Left lung (tissue), 14 donors: ENCODE measurements at places on chromosomes 5 and 9. TPM values are rescaled to one million over a fixed set of nuclear protein-coding genes. Genes with fewer than 3 reads are reported as not detected.

Gene NTRK2
- 3.8 TPM for polyA plus RNA-seq

Gene C5orf52
- polyA plus RNA-seq = not detected

Gene IRX1
- 41.2 TPM for polyA plus RNA-seq

Gene TAF11L5
- not detected for polyA plus RNA-seq

Gene UNC5A
- polyA plus RNA-seq = 1.0 TPM

Gene ZBED3
- polyA plus RNA-seq = 28.2 TPM

Gene PCDHGA10
- 4.7 TPM for polyA plus RNA-seq

Gene MOB3B
- polyA plus RNA-seq = 16.8 TPM

Gene GDF9
- polyA plus RNA-seq = 1.0 TPM

- no peak for DNase-seq
- H3K27ac ChIP-seq = no peak overlapping the region
- no peaks in the 10 kb centered on the region for H3K4me1 ChIP-seq
Observed at GRCh38 chr9:136499935-136500910, 17.4 kb upstream of the SEC16A start.

DNA sequence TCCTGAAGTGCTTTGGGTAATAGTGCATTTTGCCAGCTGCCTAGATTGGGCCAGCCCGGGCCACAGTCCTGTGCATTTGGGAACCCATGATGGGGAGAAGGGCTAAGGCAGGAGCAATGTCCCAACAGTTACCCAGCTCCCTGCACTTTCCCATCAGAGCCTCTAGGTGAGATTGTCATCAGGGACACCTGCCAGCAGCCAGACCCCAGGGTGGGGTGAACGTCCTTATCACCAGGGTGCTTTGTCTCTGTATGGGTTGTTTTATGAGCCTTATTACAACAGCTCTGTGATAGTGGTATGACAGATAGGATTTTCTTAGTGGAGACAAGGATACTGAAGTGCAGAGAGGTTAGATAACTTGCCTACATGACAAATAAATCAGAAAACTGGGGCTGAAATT is 365.7 kb downstream of the OSTF1 start:
- no peak for DNase-seq
- H3K36me3 ChIP-seq = no peaks in the 10 kb centered on the region
- no peak overlapping the region for H3K4me3 ChIP-seq
- H3K27ac ChIP-seq = no peak overlapping the region
- no peaks in the 10 kb centered on the region for H3K27me3 ChIP-seq

GRCh38 chr5:78544561-78545201 is 103.9 kb downstream of the LHFPL2 start:
- H3K27me3 ChIP-seq = no peaks in the 10 kb centered on the region
- H3K27ac ChIP-seq = no peak overlapping the region
- no peaks in the 10 kb centered on the region for H3K36me3 ChIP-seq
- H3K4me1 ChIP-seq = peaks cover 65% of the 10 kb centered on the region

DNA sequence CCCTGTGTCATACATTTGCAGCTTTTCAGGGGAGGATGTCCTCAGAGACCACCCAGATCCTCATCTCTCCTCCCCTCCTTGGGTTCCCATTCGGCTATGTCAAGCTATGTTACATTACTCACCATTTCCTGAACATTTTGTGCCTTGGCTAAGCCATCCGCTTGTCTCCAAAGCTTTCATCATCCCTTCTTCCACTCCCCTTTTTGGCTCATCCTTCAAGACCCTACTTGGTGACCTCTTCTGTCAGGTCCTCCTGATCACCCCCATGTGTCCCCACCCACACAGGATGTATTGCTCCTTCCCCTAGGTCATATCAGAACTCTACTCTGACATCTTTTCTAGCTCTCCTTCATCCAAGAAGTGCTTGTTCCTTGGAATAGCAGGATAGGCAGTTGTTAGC is 81.8 kb downstream of the BOD1 start:
- H3K27ac ChIP-seq = no peak overlapping the region
- no peak for DNase-seq
- no peaks in the 10 kb centered on the region for H3K27me3 ChIP-seq
- H3K4me3 ChIP-seq = no peak overlapping the region

DNA sequence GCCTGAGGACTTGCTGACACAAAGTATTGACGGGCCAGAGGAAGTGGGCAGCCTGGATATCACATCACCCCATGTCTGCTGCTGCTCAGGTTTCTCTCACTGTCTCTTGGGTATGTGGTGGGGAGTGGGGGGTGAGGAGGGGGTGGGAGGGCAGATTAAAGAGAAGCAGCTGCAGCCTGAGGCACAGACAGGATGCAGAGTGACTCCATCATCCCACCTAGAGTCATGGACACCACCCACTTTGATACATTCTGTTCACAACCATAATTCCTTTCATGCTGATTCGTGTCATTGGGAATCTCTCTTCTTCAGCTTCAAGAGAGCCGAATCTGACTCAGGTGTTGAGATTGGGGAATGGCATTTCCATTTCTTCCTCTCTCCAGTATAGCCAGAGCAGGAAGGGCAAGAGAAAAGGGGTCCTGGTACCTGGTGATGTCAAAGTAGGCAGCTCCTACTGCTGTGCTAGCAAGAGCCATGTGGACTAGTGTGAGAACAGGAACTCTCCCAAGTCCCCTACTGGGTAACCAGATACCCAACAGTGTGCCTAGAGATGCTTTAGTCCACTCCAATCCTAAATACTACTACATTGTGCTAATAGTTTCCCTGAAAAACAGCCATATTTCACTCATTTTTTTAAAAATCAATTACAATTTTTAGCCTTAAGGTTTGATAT is 22.4 kb downstream of the GRAMD2B start:
- H3K36me3 ChIP-seq = no peaks in the 10 kb centered on the region
- no peak overlapping the region for H3K4me3 ChIP-seq
- H3K27me3 ChIP-seq = no peaks in the 10 kb centered on the region

GRCh38 chr9:112283582-112284253 is 49.7 kb downstream of the PTBP3 start:
- H3K4me3 ChIP-seq = no peak overlapping the region
- H3K4me1 ChIP-seq = no peaks in the 10 kb centered on the region
- no peaks in the 10 kb centered on the region for H3K27me3 ChIP-seq
- no peak for DNase-seq
- H3K27ac ChIP-seq = no peak overlapping the region
- H3K36me3 ChIP-seq = no peaks in the 10 kb centered on the region

GRCh38 chr5:8784692-8785091 is 761.2 kb downstream of the SEMA5A start:
- no peak for DNase-seq
- no peaks in the 10 kb centered on the region for H3K36me3 ChIP-seq
- no peak overlapping the region for H3K27ac ChIP-seq

GRCh38 chr5:126208691-126209090 is 214.5 kb upstream of the GRAMD2B start:
- H3K4me3 ChIP-seq = no peak overlapping the region
- no peak overlapping the region for H3K27ac ChIP-seq
- H3K4me1 ChIP-seq = no peaks in the 10 kb centered on the region
- H3K36me3 ChIP-seq = no peaks in the 10 kb centered on the region

- H3K27ac ChIP-seq = no peak overlapping the region
Observed at GRCh38 chr9:36928210-36928609, 105.9 kb downstream of the PAX5 start.

- H3K27me3 ChIP-seq = no peaks in the 10 kb centered on the region
- H3K36me3 ChIP-seq = no peaks in the 10 kb centered on the region
- DNase-seq = no peak
- no peaks in the 10 kb centered on the region for H3K4me1 ChIP-seq
- no peak overlapping the region for H3K4me3 ChIP-seq
- no peak overlapping the region for H3K27ac ChIP-seq
Observed at GRCh38 chr5:96140084-96140483, 178.4 kb upstream of the ELL2 start.

GRCh38 chr5:118776755-118777154 is 211.6 kb downstream of the DTWD2 start:
- H3K27ac ChIP-seq = no peak overlapping the region
- H3K4me1 ChIP-seq = no peaks in the 10 kb centered on the region
- H3K27me3 ChIP-seq = no peaks in the 10 kb centered on the region

- H3K4me3 ChIP-seq = no peak overlapping the region
- no peak for DNase-seq
- no peaks in the 10 kb centered on the region for H3K27me3 ChIP-seq
- H3K27ac ChIP-seq = no peak overlapping the region
Observed at GRCh38 chr9:34606905-34607304, 5.0 kb downstream of the RPP25L start.

GRCh38 chr9:73981405-73981804 is 515.7 kb upstream of the RORB start:
- no peak for DNase-seq
- H3K4me1 ChIP-seq = no peaks in the 10 kb centered on the region
- no peaks in the 10 kb centered on the region for H3K27me3 ChIP-seq
- H3K27ac ChIP-seq = no peak overlapping the region

GRCh38 chr9:5714501-5715401 is 85.8 kb downstream of the RIC1 start:
- H3K4me1 ChIP-seq = no peaks in the 10 kb centered on the region
- H3K4me3 ChIP-seq = no peak overlapping the region
- no peaks in the 10 kb centered on the region for H3K27me3 ChIP-seq
- no peak for DNase-seq
- H3K36me3 ChIP-seq = no peaks in the 10 kb centered on the region
- H3K27ac ChIP-seq = no peak overlapping the region
